ENCODE measurements at places on chromosomes 16 and 17. TPM values are rescaled to one million over a fixed set of nuclear protein-coding genes. Genes with fewer than 3 reads are reported as not detected.

DNA sequence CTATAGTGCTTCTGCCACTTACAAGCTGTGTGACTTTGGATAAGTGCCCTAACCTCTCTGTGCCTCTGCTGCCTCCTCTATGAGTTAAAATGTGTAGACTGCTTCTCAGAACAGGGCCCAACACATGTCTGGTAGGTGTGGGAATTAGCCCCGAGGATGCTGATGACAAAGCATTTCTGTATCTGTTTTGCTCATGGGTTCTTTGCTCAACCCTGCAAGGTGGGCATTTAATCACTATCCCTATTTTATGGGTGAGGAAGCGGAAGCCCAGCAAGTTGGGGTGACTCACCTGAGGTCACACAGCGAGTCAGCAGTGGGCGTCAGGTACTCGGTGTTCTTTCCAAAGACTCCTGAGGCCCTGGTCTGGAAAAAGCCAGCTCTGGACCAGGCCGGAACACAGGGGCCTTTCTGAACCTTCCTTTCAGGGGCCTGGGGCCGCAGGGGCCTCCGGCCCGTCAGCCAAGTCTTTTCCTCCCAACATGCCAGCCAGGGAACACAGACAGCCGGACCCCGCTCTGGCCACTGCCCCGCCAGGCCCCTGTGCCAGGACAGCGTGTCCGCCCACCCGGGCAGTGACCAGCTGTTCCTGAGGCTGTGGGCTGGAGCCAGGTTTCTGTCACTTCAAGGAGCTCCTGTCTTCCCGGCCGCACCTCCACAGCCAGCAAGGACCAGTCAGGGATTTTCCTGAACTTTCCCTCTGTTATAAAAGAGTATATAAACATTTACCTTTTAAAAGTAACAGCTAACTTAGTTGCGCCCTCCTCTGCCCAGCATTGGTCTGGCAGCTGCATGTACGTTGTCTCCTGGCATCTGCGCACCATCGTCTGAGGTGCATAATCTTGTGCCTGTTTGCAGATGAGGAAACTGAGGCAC, 62.5 kb downstream of the SREBF1 start:
- peak; percentile 25 for DNase-seq

DNA sequence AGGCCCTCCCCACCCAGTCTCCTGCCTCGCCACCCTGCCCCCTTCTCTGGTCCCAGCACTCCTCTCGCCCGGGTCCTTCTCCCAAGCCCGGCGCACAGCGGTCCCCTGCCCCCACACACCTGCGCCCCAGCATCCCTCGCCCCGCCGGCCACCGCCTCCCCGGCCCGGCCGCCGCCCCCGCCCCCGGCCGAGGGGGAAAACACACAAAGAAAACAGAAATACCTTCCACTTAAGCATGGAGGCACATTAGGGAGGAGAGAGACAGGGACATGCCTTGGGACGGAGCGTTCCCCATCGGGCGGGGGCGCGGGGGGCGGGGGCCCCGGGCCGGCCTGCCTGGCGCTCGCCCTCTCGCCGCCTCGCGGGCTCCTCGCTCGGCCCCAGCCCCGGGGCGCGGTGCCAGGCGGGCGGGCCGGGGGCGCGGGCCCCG, 326 bp downstream of the SRCIN1 start:
- DNase-seq, result no peak

DNA sequence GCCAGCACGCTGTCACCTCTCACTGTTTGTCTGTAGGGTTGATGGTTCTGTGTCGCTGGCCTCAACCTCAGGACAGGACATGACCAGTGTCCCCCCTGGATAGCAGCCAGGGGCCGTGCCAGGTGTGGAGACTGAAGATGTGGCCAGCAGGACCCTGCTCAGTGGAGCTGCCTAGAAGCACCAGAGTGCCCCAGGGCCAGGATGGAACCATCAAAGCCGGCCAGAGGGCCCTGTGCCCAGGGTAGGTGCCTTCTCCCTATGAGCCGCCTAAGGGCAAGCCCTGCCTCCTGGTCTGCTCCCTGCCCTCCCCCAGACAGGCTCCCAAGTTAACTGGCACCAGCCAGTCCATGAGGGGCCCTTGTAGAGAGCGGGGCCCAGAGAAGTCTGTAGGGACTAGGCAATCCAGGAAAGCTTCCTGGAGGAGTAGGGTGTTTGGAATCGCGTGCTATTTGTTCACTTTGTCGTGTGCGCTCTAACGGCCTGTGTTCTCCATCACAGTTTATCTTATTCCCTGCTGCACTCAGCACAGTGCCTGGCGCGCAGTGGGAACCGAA, 546 bp upstream of the NDUFB10 start:
- DNase-seq, result no peak

Gene DHX40
- total RNA-seq, result 27.8 TPM

GRCh38 chr16:67101311-67102082, 8.2 kb upstream of the PHAF1 start:
- DNase-seq, result peak; percentile 46

DNA sequence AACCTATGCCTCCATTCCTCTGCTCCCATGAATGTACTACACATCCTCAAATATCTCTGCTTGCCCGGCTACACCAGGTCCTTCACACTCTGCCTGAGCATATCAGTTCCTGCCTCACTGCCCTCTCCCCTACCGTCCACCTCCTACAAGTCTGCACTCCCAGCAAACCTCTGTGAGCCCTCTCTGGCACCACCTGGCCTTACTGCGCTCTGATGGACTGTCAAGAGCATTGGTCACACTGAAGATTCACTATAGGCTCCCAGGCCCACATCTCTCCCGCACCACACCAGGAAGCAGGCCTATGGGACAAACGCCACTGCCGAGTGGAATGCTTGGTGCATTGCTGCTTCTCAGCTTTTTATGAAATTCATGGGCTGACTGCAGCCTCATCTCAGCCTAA, 8.9 kb downstream of the GINS2 start:
- DNase-seq, result no peak

DNA sequence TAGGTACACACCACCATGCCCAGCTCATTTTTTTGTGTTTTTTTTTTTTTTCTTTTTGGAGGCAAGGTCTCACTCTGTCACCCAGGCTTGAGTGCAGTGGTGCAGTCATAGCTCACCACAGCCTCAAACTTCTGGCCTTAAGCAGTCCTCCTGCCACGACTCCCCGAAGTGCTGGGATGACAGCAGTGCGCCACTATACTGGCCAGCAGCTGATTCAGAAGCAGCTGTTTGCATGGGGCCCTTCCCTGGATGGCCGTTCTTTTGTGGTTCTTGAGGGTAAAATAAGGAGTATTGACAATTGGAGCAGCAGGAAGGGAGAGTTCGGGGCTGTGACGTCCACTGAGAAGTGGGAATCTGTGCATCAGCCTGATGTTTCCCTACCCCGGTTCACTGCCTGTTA, 41.6 kb downstream of the KIAA0513 start:
- no peak for DNase-seq

Gene TNP2
- total RNA-seq, result not detected

- DNase-seq, result no peak
Observed at GRCh38 chr17:68048996-68049395, 13.5 kb downstream of the KPNA2 start.

Gene CD300A
- not detected for total RNA-seq

Gene CDK5R1
- total RNA-seq, result 1.8 TPM

GRCh38 chr17:35214192-35214591, 20.0 kb upstream of the SLC35G3 start:
- no peak for DNase-seq
